Stimulated activated CD4-positive, alpha-beta T cell treated with anti-CD3 and anti-CD28 coated beads, Interleukin-2, amount 100 ng/mL, for 48 hours (primary cell): ENCODE measurements at places on chromosomes 5 and 9.

- DNase-seq: no peak
Observed at GRCh38 chr5:160169326-160169725, 50.1 kb upstream of the PWWP2A start.

DNA sequence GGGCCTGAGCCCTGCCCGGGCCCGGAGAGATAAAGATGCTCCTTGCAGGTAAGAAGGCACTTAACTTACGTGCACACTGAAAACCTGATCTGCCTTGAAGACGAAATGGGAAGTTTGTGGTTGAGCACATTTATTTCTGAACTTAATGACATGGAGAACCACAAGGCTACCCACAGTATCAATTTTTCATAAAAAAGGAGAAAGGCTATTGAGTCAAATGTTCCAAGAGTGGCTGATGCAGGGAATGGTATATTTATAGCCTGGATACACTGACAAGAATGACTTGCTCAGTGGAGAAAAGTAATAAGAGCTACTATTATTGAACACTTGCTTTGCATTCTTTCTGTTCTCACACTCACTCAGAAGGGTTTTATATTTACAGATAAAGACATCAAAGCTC is 419.3 kb downstream of the ACTL7B start:
- DNase-seq: no peak

DNA sequence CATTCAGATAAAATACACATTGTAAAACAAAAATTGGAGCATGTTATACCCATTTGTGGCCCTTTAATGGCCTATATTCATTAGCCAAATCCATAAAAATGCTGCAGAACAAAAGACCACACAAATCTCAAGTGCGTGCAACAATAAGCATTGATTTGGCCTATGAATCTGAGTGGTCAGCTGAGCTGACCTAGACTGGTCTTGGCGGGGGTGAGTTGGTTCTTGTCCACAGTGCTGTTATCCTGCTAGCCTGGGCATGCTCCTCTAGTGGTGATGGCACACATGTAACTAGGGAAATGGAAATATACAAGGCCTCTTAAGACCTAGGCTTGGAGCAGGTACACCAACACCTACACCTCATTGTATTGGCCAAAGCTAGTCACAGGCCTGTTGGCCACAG is 122.2 kb upstream of the TBCA start:
- no peak for DNase-seq

GRCh38 chr5:69007163-69007562 is 86.7 kb upstream of the SLC30A5 start:
- no peak for DNase-seq

- peak; percentile 61 for DNase-seq
Observed at GRCh38 chr9:104927912-104928740, at the start of gene ABCA1. Gene ABCA1 (minus strand): TSS chr9:104928155. CDS start chr9:104903679, 24,476 bp downstream.

- no peak for DNase-seq
Observed at GRCh38 chr9:18759827-18760226, 273.2 kb downstream of the SAXO1 start.

DNA sequence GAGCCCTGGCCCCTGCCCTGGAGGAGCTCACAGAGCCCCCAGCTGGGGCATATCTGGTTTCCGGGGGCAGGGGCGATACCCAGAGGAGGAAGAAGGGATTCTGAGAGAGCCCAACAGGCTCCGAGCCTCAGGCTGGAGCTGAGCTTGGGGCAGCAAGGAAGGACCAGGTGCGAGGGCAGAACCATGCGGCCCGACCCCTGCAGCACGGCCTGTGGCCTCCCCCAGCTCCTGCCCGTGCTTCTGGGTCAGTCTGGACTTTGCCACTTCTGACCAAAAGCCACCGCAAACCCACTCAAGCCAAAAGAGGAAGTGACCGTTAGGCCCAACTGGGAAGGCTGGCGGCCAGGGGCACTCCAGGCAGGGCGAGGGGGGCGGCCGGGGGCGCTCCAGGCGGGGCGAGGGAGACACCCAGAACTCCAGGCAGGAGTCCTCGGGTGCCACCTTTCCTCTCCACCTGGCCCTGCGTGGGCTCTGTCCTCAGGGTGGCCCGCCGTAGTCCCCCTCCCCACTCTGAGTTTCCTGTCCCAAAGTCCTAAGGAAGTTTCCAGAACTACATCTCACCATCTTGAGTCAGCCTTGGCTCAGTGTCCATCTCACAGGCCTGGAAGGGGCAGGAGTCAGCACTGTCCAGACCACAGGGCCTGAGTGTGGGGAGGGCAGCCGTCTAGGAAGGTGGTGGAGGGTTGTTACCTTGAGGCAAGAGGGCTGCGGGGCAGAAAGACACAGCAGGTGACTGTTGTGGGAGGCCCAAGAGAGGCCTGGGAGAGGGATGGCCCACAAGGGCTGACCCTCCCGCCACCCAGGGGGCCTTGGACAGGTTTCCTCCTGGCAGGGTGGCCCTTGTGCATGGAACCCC is 946 bp upstream of the LTC4S start:
- DNase-seq: no peak

DNA sequence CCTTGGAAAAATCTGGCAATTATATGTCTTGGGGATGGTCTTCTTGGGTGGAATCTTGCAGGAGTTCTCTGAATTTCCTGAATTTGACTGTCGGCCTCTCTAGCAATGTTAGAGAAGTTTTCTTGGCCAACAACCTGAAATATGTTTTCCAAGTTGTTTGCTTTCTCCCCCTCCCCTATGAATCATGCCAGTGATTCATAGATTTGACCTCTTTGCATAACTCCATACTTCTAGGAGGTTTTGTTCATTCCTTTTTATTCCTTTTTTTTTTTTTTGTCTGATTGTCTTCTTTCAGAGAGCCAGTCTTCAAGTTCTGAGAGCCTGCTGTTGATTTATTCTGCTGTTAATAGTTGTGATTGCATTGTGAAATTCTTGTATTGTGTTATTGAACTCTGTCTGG is 56.7 kb upstream of the SLC44A1 start:
- no peak for DNase-seq

- no peak for DNase-seq
Observed at GRCh38 chr5:116510517-116510916, 64.1 kb downstream of the SEMA6A start.

DNA sequence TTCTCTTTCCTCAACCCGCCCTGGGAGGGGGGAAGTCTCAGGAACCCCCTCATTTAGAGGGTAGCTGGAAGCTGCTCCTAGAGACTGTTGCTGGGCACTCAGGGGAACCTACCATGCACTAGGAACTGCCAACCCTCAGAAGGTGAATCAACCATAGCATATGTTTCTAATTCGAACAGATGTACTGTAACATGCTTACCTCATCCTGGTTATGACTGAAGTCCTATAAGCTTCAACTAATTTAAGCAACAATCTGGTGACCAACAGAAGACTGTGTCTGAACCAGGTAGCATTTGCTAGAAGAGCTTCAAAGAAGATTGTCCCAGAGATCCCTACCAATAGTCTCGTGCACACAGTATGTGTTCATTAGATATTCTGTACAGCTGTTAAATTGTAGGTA is 5.7 kb upstream of the PRDM6 start:
- no peak for DNase-seq

GRCh38 chr5:61449804-61450492 is 117.9 kb downstream of the ZSWIM6 start:
- DNase-seq: no peak

- no peak for DNase-seq
Observed at GRCh38 chr5:33901156-33901555, 9.4 kb upstream of the ADAMTS12 start.

DNA sequence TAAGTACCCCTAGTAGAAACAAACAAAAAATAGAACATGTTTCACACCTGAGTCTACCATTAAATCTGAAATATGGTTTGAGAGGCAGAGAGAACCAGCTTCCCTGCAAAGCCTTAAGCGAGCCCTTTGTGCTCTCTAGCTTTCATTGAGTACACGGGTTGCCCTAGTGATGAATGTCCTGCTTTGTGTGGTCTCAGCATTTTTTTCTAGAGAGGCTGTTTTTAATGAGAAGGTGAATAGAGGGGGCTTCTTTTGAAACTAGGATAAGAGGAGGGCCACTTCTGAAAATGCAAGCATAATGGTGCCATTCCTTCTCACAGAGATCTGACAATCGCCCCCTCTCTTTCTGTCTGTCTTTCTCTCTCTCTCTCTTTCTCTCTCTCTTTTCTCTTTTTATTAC is 131.3 kb downstream of the MACIR start:
- no peak for DNase-seq

DNA sequence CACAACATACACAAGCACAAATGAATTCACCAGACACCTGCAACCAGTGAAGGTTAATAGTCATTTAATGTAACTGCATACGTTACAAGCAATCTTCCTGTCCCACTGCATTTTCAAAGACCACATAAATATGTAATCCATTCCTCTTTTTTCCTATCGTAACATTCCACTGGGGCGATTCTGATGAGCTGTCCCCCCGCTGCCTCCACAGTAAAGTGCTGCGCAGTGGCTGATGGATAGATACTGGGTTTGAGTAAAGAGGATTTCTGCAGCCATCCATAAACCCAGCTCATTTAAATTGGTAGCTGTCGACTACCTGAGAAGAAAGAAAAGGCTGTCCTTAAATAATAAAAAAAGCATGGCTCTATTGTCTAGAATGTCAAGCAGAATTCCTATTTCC is 181.1 kb downstream of the SPOCK1 start:
- DNase-seq: no peak

DNA sequence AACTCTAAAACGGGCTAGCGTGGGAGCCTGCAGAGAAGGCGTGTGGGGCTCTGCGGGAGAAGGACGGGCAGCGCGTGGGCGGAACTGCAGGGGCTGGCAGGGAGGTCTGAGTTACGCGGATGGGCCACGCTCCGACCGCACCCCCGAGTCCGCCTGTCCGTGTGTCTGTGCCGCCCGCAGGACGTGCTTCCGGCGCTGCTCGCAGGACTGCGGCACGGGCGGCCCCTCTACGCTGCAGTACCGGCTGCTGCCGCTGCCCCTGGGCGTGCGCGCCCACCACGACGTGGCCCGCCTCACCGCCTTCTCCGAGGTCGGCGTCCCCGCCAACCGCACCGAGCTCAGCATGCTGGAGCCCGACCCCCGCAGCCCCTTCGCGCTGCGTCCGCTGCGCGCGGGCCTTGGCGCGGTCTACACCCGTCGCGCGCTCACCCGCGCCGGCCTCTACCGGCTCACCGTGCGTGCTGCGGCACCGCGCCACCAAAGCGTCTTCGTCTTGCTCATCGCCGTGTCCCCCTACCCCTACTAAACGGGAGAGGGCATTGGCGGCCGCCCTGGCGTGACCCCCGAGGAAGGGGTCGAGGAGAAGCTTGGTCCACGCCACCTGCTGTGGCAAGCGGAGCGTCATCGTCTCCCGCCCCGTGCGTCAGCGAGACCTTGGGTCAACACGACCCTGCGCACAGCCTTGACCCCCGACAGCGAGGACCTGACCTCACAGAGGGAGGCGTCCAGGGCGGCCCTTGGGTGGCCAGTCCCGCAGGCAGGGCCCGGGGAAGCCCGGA is 11.4 kb upstream of the ASS1 start:
- DNase-seq: peak; percentile 21

GRCh38 chr5:65858316-65858715 is 68.1 kb upstream of the ERBIN start:
- no peak for DNase-seq

DNA sequence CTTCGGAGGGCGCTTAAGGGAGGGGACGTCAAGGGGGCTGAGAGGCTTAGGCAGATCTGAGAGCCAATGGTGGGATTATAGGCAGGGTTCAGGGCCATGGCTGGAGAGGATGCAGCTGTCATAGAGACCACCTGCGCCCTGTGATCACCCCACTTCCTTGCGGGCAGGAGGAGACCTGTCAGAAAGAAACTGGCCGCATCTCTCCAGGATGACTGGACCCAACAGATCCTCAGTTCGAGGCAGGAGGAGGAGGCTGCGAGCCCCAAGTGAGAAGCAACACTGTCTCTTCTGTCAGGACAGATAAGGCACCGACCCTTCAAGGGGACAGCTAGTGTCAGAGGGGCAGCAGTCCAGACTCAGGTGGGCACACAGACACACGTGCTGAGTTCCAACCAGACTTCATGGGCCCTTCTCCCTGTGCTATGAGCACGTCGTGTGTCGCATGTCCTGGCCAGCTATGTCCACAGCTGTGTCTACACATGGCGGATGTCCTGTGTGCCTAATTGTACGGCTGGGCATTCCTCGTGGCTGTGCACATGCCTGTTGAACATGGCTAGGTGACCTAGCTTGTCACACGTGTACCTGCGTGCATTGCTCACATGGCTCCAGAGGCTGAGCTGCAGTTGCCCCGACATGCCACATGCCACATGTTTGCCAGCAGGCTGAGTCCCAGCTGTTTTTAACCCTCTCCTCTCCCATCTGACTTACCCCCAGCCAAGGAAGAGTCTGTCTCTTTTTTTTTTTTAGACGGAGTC is 583 bp upstream of the AQP3 start:
- DNase-seq: no peak

DNA sequence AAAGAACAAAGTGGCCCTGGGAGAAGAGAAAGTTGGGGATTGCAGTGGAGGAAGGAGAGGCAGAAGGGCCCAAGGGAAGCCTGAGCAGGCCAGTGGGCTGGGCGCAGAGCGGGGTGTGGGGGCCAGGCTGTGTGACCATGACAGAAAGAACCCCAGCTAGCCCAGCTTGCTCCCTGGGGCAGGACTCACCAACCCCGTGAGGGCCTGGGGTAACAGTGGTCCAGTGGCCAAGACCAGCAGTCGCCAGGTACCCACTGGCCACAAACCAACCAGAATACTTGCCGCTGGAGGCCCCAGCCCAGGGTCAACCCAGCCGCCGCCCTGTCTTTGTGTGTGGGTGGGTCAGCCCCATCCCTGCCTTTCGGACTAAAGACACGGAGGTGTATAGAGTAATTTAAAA is 146.5 kb downstream of the CACNA1B start:
- DNase-seq: no peak

DNA sequence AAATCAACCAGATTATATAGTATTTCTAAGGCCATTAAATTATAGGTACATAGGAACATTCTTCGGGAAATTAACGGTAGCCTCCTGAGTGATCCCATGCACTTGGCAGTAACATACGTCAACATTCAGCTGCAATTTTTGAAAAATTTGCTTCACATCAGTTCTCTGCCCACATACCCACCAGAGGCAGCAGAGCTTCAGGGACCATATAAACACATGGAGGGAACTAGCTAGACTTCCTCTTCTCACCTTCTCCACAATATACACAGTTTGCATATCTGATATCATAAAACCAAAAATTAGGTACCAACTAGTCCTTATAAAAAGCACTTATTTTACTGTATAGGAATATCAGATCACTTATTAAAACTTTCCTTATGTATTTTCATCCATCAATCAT is 4.8 kb downstream of the PSIP1 start:
- no peak for DNase-seq

GRCh38 chr9:133725886-133726285 is 12.3 kb downstream of the SARDH start:
- no peak for DNase-seq

DNA sequence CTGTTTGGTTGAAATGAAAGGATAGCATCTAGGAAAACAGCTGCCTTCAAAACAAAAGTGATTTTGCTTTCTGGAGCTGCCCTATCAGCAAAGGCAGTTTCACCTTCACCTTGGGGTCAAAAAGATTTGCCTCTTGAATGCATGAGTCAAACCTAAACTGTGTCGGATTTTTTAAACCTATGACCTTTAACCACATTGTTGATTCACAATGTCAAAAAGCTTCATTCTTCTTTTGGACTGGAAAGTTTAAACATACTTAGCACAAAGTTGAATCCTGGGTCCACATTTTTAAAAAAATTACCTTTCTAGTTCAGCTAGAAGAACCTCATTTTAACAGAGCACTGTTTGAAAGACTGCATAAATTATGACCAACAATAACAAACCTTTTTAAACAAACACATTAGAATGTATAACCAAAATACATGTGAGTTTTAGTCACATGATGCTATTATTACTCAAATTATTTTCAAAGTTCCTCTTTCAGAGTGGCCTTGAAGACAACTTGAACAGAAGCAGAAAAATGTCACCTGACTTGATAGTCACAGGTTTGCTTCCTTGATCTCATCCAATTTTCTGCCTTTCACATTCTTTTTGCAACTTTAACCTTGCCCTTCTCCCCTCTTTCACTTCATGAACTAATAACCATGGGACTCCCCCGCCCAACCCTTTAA is 109.7 kb upstream of the LHFPL2 start:
- no peak for DNase-seq
